ENCODE measurements at places on chromosomes 7 and 10. TPM values are rescaled to one million over a fixed set of nuclear protein-coding genes. Genes with fewer than 3 reads are reported as not detected.
A peak's percentile ranks its signal among the peaks of the same experiment; 100 is the strongest.

Gene PKD2L1
- total RNA-seq = 0.31 TPM

- no peaks in the 10 kb centered on the region for H3K4me1 ChIP-seq
- DNase-seq = no peak
- H3K27me3 ChIP-seq = no peaks in the 10 kb centered on the region
- no peak overlapping the region for H3K4me3 ChIP-seq
Measured at GRCh38 chr7:18903695-18904094, 213.7 kb downstream of the TWIST1 start.

DNA sequence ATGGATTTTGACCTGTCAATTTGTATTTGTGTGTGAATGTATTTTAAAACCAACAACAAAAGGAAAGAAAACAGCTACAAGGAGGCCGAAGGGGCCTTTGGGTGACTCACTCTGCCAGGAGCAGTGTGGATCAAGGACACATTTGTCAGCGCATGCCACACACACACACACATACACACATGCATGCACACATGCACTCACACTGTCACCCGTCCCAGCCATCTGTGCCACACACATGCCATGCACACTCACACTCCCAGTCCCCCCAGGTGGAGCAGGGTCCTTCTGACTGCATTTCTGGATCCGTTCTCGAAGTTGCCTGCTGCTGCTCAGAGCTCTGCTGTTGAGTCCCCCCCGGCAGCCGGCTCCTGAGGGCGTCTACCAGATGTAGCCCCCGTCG is 26.0 kb downstream of the SPOCK2 start:
- H3K27ac ChIP-seq = no peak overlapping the region
- no peak for DNase-seq
- no peak overlapping the region for H3K4me3 ChIP-seq

Gene NXPH1
- total RNA-seq = not detected

Gene ZC3HAV1L
- total RNA-seq = 11.5 TPM

- no peaks in the 10 kb centered on the region for H3K27me3 ChIP-seq
- H3K36me3 ChIP-seq = no peaks in the 10 kb centered on the region
- H3K4me1 ChIP-seq = no peaks in the 10 kb centered on the region
- no peak overlapping the region for H3K27ac ChIP-seq
- no peak overlapping the region for H3K4me3 ChIP-seq
Measured at GRCh38 chr7:144445590-144445989, 42.1 kb upstream of the NOBOX start.

DNA sequence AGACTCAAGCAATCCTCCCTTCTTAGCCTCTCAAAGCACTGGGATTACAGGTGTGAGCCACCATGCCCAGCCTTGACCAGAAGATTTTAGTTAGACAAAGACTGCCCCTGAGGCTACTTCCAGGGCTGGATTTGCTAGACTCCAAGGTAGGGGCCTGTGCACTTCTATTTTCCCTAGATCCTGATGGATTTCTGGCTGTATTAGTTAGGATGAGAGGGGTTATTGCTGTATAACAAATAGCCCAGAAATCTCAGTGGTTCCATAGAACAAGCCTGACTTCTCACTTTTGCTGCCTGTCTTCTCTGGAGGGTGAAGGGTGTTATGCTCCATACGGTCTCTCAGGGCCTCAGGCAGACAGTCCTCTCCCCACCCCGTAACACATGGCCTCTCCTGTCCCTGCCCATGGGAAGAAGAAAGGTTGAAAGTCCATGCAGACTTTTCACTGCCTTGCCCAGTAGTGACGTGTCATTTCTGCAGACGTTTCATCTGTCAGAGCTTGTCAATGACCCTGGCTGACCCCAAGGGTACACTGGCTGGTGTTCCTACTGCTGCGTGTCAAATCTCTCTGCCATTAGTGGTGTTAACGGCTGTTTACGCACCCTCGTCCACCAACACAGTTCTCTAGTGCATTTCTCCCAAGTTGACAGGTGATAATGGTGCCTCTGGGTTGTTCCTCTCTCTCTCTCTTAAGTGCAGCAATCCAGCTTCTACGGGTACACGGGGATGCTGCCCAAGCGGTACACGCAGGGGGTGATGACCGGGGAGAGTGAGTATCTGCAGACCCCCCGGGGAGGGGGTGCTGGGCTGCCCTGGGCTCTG is 11.6 kb downstream of the SLC29A4 start:
- peaks cover 15% of the 10 kb centered on the region for H3K36me3 ChIP-seq
- no peaks in the 10 kb centered on the region for H3K27me3 ChIP-seq
- peaks cover 23% of the 10 kb centered on the region for H3K4me1 ChIP-seq

GRCh38 chr10:30028006-30028737 is 31.2 kb downstream of the JCAD start:
- peaks cover 8% of the 10 kb centered on the region for H3K4me1 ChIP-seq
- no peak for DNase-seq
- no peaks in the 10 kb centered on the region for H3K36me3 ChIP-seq
- H3K27ac ChIP-seq = no peak overlapping the region

DNA sequence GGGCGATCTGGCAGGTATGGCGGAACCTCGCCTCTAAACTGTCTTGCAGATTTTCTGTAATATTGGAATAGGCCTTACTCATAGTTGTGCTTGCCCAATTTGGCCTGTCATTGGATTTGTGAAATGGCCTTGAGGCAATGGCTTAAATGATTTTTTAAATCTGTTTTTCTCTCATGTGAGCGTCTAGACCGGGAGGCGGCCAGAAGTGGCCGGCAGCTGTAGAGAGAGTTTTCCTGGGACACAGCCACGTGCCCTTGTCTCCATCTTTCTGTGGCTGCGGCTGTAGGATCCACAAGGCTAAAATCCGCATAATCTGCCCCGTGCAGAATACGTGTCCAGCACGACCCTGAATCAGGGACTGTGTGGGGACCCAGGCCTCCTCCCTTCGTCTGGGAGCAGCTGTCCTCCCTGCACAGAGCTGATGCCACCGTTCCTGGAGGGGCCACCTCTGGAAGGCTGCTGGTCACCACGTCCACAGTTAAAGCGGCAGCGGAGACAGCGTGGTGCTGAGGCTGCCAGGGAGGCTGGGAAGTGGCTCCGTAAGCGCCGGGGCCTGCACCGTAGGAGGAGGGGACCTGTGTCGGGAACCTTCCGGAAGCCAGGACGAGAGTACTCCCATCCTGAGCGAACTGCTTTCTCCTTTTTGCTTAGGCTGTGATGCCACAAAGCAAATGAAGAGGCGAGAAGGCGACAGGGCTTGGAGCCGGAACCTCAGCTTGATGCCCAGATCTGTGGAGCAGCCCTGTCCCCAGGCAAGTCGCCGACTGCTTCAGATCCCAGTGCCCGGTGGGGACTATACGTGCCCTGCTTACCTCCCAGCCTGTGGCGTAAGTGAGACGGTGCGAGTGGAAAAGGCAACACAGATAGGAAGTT is 99.8 kb downstream of the DYNC2I1 start:
- peaks cover 37% of the 10 kb centered on the region for H3K4me1 ChIP-seq
- DNase-seq = no peak
- peaks cover 50% of the 10 kb centered on the region for H3K27me3 ChIP-seq
- H3K4me3 ChIP-seq = no peak overlapping the region
- H3K36me3 ChIP-seq = no peaks in the 10 kb centered on the region
- no peak overlapping the region for H3K27ac ChIP-seq

- no peaks in the 10 kb centered on the region for H3K36me3 ChIP-seq
- no peak overlapping the region for H3K27ac ChIP-seq
- H3K27me3 ChIP-seq = no peaks in the 10 kb centered on the region
Measured at GRCh38 chr10:44289125-44289524, 95.8 kb downstream of the CXCL12 start.

GRCh38 chr7:17500736-17501135 is 202.3 kb downstream of the AHR start:
- no peak for DNase-seq
- H3K4me3 ChIP-seq = no peak overlapping the region

DNA sequence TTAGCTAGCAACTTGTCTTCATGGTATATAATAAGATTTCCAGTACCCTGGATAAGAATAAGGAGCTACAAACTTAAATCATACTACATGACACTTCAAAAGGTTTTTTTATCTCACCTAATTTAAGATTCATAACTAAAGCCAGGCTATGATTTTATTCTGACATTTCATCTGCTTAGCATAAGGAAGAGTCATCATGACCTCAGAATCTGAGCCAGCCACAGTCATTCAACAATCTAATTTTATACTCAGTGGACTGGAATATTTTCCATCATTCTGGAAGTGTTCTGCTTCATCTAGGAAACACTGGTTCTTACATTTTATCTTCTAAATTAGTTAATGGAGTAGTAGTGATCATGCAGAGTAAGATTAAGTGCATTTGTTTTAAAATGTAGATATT is 102.1 kb upstream of the KCND2 start:
- H3K4me1 ChIP-seq = no peaks in the 10 kb centered on the region
- H3K4me3 ChIP-seq = no peak overlapping the region
- no peak overlapping the region for H3K27ac ChIP-seq
- H3K36me3 ChIP-seq = no peaks in the 10 kb centered on the region
- no peak for DNase-seq

DNA sequence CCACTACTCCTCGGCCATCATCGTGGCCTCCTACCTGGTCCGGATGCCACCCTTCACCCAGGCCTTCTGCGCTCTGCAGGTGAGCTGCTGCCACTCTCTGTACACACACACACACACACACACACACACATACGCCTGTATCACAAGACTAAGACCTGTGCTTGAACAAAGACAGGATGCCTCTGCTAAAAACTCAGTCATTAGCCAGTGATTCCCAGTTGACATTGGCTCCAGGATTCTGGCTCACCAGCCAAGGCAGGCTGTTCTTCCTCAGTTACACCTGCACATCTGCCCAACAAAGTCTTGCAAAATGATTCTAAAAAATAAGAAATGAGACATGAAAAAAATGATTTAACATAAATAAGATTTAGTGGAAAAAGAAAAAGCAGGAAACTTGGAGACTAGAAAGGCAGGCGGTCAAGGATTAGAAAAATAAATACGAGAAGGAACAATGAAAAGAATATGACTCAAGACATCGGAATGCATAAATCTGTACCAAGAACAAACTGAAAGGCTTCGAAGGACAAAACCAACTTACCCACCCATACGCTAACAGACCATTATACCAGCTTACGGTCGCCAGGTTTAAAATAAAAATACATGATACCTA is 7.4 kb upstream of the LRRC18 start:
- DNase-seq = no peak
- H3K27ac ChIP-seq = no peak overlapping the region
- H3K4me1 ChIP-seq = no peaks in the 10 kb centered on the region
- H3K27me3 ChIP-seq = no peaks in the 10 kb centered on the region

GRCh38 chr7:22814261-22815208 is 8.1 kb downstream of the TOMM7 start:
- H3K4me3 ChIP-seq = no peak overlapping the region
- peaks cover 40% of the 10 kb centered on the region for H3K4me1 ChIP-seq
- peak; percentile 84 for DNase-seq
- H3K36me3 ChIP-seq = peaks cover 40% of the 10 kb centered on the region
- H3K27ac ChIP-seq = peak overlapping the region; percentile 1
- H3K27me3 ChIP-seq = no peaks in the 10 kb centered on the region

DNA sequence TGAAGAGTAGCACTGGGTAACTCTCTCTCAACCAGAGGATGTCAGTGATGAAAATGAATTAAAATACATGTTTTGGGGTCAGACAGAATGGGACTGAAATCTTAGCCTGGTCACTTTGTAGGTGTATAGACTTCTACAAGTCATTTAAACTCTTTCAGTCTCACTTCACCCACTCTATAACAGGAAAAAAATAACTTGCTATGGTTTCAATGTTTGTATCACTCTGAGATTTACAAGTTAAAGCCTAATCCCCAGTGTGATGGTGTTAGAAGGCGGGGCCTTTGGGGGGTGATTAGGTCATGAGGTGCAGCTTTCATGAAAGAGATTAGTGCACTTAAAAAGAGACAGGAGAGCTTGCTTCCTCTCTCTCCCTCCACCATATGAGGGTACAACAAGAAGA is 134.8 kb downstream of the INHBA start:
- no peak overlapping the region for H3K4me3 ChIP-seq
- H3K27me3 ChIP-seq = no peaks in the 10 kb centered on the region
- H3K27ac ChIP-seq = no peak overlapping the region
- DNase-seq = no peak

- H3K27ac ChIP-seq = no peak overlapping the region
- no peak for DNase-seq
- no peak overlapping the region for H3K4me3 ChIP-seq
- H3K36me3 ChIP-seq = no peaks in the 10 kb centered on the region
- no peaks in the 10 kb centered on the region for H3K4me1 ChIP-seq
- peaks cover 16% of the 10 kb centered on the region for H3K27me3 ChIP-seq
Measured at GRCh38 chr7:130273081-130273932, 6.6 kb downstream of the CPA2 start.

- peak overlapping the region; percentile 55 for H3K27ac ChIP-seq
- no peaks in the 10 kb centered on the region for H3K27me3 ChIP-seq
- peaks cover 67% of the 10 kb centered on the region for H3K4me1 ChIP-seq
- peak; percentile 93 for DNase-seq
- H3K4me3 ChIP-seq = 0 out of 2 replicates have a peak overlapping the region, but pooled peaks have one; percentile 7
- no peaks in the 10 kb centered on the region for H3K36me3 ChIP-seq
Measured at GRCh38 chr10:110076559-110077318, 69.0 kb downstream of the ADD3 start.

- peak; percentile 91 for DNase-seq
- H3K27ac ChIP-seq = peak overlapping the region; percentile 54
- no peaks in the 10 kb centered on the region for H3K36me3 ChIP-seq
- H3K4me1 ChIP-seq = peaks cover 66% of the 10 kb centered on the region
- no peaks in the 10 kb centered on the region for H3K27me3 ChIP-seq
Measured at GRCh38 chr10:17673471-17674061, 29.6 kb downstream of the STAM start.

GRCh38 chr7:136446751-136447150 is 421.7 kb upstream of the CHRM2 start:
- no peak overlapping the region for H3K4me3 ChIP-seq
- no peak for DNase-seq
- no peak overlapping the region for H3K27ac ChIP-seq
- H3K36me3 ChIP-seq = no peaks in the 10 kb centered on the region
- no peaks in the 10 kb centered on the region for H3K4me1 ChIP-seq
- no peaks in the 10 kb centered on the region for H3K27me3 ChIP-seq

Gene GIMAP2
- total RNA-seq = 1.4 TPM

GRCh38 chr10:6062101-6062771 is at the start of gene IL2RA:
Gene IL2RA (minus strand): TSS chr10:6062367. CDS start chr10:6062151, 216 bp downstream.
- no peak within 1 kb of the TSS for H3K4me3 ChIP-seq
- H3K27ac ChIP-seq = no peak within 1 kb of the TSS
- no peaks in the 10 kb centered on the region for H3K36me3 ChIP-seq
- H3K4me1 ChIP-seq = no peaks in the 10 kb centered on the region
- H3K27me3 ChIP-seq = no peaks in the 10 kb centered on the region

- no peak for DNase-seq
- no peak overlapping the region for H3K4me3 ChIP-seq
- no peaks in the 10 kb centered on the region for H3K36me3 ChIP-seq
- H3K4me1 ChIP-seq = no peaks in the 10 kb centered on the region
Measured at GRCh38 chr10:2212244-2212834, 475.0 kb upstream of the ADARB2 start.

Gene TMEM273
- total RNA-seq = not detected

Gene ANXA8
- not detected for total RNA-seq

Gene HOXA3
- 2.1 TPM for total RNA-seq

GRCh38 chr10:22222236-22223190 is 4.7 kb upstream of the EBLN1 start:
- H3K4me3 ChIP-seq = no peak overlapping the region
- no peaks in the 10 kb centered on the region for H3K27me3 ChIP-seq
- H3K27ac ChIP-seq = no peak overlapping the region
- H3K36me3 ChIP-seq = no peaks in the 10 kb centered on the region
- no peak for DNase-seq
- H3K4me1 ChIP-seq = no peaks in the 10 kb centered on the region

GRCh38 chr7:78716876-78717275 is 736.6 kb downstream of the MAGI2 start:
- H3K4me3 ChIP-seq = no peak overlapping the region
- H3K36me3 ChIP-seq = no peaks in the 10 kb centered on the region
- peak; percentile 1 for DNase-seq
- H3K27me3 ChIP-seq = no peaks in the 10 kb centered on the region
- peaks cover 7% of the 10 kb centered on the region for H3K4me1 ChIP-seq

- H3K36me3 ChIP-seq = no peaks in the 10 kb centered on the region
- H3K4me3 ChIP-seq = no peak overlapping the region
- H3K27ac ChIP-seq = no peak overlapping the region
- DNase-seq = no peak
- peaks cover 27% of the 10 kb centered on the region for H3K27me3 ChIP-seq
Measured at GRCh38 chr7:139823959-139824521, 5.0 kb upstream of the TBXAS1 start.

All from HepG2 (cell line).